Epithelial cell of prostate (primary cell): ENCODE measurements at places on chromosomes 4 and X.

DNA sequence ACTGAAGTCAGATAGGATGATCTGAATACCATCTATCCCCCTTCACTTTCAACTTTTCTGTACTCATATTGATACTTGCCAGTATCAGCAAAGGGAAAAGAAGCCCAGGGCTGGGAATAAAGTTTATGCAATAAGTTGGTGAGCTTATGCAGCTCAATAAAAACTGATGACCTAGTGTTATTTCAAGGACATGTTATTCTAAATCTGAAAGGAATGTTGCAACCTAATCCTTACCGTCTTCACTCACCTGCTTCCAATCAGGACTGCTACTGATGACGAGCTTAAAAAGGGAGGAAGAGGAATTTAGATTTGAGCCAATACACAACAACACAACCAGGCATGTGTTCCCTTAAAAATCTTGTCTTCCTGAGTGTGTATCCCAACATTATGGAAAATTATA, 419.9 kb downstream of the SPRY1 start:
- DNase-seq, result no peak

GRCh38 chrX:101257448-101258258, 33.5 kb downstream of the TAF7L start:
- DNase-seq, result no peak

DNA sequence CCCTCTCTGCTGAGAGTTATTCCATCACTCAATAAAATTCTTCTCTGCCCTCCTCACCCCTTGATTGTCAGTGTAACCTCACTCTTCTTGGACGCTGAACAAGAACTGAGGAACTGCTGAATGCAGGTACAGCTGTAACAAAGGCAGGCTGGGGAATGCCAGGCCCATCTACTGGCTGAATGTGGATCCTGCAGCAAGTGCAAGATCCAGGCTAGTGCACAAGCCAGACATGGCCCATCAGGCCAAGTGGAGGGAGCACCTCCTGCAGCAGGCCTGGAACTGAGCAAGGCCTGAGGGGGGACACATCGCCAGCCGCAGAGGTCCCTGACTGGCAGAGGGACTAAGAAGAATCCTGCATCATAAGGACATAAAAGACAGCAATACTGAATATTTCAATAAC, 411.8 kb upstream of the PCDH10 start:
- no peak for DNase-seq

DNA sequence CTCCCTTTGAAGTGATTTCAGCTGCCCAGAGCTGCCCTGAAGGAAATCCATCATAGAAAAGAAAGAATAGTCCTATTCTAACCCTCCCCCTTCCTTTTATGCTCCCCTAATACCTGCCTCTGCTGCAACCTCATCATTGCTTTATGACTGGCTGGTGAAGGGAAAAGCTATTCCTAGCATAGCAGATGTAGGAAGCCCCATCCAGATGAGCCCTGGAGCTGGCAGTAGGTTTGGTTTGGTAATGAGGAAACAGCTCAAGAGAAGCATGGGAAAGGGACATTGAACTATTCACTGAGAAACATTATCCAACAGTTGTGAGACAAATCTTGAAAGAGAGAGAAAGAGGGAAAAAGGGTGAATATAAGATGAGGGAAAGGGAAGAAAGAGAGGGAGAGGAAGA, 29.2 kb downstream of the ARSJ start:
- DNase-seq, result no peak

DNA sequence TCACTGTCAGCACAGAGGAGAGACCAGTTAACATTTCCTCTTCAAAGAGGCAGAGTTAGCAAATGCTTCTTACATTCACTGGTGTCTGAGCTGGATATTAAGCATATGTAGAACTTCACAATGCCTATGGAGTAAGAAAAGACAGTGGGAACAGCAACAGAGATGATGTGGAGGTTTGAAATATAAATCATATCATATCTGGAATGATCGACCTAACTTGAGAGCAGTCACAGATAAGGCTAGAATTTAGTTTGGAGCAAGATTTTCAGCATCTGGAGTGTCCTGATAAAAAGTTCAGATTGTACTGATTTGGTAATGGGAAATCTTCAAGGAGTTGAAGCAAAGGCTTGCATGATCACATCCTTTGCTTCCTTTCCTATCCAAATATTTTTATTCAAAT, 90.5 kb upstream of the ANKRD50 start:
- no peak for DNase-seq

- DNase-seq, result no peak
Measured at GRCh38 chr4:167623241-167623572, 388.9 kb upstream of the SPOCK3 start.

GRCh38 chr4:56659946-56660345, 21.1 kb downstream of the HOPX start:
- no peak for DNase-seq

GRCh38 chr4:141132709-141133145, 542 bp downstream of the RNF150 start:
- no peak for DNase-seq

- DNase-seq, result no peak
Measured at GRCh38 chr4:184286358-184286757, 68.7 kb upstream of the ENPP6 start.

GRCh38 chr4:51843309-51844152, 578 bp downstream of the DCUN1D4 start:
- no peak for DNase-seq

DNA sequence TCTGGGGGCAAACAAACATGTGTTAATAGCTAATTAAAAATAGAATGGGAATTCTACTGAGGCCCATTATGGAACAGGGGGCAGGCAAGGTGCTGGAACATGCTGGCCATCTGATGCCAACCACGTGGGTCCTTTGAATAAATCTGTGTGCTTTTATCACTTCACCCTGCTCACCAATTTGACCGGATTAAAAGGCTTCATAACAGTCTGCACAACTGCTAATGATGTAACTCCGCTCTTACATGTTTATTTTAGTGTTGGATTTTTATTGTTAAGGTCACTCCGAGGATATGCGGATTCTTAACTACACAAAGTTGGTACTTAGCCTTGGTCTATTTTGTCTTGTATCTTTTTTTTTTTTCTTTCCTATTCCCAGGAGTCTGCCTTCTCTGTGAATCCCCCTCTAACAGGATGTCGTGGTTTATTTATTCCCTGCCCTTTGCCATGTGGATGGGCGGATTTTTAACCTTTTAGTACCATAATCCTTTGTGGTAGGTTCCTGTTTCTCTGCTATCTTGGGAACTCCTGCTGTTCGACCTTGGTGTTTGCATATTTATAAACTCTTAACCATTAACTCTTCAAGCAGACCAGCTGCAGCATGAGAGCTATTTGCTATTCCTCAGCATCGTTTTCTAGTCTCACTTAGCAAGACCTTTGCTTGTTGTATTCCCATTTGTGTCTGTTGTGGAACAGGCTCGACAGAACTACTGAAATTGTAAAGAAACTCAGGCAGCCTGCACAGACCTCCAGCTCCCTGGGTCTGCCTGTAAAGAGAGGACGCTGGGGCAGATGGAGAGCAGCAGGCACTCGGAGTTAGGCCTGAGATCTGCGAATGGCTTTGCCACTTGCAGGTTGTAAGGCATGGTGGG, 38.0 kb downstream of the TRIM2 start:
- DNase-seq, result no peak

DNA sequence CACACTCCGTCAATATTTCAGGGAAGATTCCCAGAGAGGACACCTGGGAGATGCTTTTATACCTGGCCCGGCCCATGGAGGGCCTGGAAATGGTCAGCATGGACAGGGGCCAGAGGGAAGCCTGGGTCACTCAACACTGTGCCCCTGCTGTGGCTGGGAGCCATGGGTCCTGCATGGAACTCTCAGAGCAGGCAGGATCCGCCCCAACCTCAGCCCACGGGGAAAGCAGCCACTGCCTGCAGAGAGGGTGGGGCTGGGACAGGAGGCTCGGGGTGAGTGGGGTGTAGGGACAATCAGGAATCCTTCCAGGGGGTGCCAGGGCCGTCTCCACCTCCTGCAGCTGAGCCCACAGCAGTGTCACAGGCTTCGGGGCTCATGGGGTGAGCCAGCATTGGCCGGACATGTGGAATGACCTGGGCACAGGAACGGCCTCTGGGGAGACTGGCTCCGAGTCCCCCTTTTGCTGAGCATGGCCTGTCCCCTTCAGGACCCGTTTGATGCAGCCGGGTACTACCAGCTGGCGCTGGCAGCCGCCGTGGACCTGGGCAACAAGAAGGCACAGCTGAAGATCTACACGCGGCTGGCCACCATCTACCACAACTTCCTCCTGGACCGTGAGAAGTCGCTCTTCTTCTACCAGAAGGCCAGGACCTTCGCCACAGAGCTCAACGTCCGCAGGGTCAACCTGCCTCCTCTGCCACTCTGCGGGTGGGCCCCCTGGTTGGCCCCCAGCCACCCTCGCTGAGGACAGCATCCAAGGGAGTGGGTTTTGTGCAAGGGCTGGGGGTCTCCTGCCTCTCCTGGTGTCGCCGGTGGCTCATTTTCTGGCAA, 29.1 kb upstream of the HTRA3 start:
- DNase-seq, result no peak

DNA sequence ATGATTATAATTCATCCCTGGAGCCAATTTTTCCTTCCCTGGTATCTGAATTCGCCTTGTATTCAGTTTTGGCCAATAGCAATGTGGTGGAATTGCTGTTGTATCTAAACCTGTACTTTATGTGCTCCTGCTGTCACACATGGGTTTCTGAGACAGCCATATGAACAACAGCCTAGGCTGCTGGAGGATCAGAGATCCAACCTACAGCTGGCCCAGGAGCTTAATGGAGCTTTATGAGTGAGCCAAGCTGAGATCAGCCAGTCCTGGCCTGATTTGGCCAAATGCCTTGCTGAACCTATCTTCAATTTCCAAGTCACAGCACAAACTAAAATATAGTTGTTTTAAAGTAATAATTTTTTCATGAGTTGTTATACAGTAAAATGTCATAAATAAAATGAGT, 1071.5 kb downstream of the PCDH7 start:
- no peak for DNase-seq

GRCh38 chrX:22247169-22247568, 25.5 kb upstream of the CBLL2 start:
- DNase-seq, result no peak

GRCh38 chr4:188854436-188854835, 715.2 kb downstream of the TRIML1 start:
- DNase-seq, result no peak

GRCh38 chrX:51155157-51155556, 177.5 kb upstream of the NUDT10 start:
- no peak for DNase-seq

GRCh38 chr4:168212656-168213055, 105.9 kb downstream of the DDX60 start:
- DNase-seq, result no peak

DNA sequence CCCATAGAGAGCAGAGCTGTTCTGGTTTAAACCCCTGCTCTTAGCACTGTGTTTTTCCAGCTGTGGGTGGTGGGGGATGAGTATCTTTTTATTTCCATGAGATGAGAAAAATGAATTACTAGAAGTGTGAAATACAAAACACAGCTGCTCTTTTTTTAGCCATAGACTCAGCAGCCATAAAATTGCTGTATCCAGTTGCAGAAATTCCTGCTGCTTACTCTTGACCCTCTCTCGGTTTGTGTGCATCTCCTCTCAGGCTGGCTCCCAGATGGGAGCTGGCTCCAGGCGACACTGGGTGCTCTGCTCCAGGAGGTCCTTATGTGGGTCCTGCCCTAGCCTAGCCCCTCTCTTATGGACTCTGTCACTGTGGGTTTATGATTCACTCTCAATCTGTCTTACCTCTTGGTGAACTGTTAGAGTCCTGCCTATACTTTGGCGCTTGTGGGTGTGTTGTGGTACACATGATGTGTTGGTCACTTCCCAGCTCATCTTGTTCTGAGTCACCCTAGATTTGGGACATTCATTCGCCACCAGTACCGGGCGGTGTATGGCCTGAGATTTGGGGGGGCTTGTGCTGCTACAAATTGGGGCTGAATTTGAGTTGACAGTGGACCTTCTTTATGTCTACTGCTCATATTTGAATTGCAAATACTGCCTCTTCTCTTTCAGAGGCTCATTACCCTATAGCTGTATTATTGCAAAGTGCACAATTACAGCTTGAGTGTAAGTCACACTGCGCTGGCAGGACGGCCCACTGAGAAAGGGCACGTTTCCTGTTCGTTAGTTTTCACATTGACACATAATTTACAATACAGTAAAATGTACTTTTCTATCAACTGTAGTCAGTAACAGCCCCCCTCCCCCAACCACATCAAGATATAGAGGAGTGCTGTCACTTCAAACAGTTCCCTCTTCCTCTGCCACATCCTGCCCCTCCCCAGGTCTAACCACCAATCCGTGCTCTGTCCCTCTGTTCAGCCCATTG, 46.9 kb upstream of the MSANTD1 start:
- no peak for DNase-seq

DNA sequence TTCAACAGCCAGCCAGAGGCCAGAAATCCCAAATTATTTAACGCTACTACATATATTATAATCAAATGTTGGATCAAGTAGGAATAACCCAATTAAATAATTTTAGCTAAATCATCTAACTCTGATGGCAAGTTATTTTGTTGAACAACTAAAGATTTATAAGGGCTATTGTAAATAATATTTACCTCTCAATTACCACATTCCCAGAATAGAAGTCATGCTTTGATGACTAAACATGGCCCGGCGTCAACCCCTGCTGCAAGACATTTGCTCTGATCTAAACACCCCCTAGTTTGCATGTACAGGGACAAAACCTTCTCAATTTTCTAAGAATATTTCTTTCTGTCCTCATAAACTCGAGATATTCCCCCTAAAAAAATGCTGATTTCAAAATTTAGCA, 14.2 kb downstream of the VEGFC start:
- DNase-seq, result no peak

- no peak for DNase-seq
Measured at GRCh38 chr4:180521181-180521580, 1722.0 kb upstream of the TENM3 start.

GRCh38 chr4:106039796-106040195, 144.5 kb downstream of the NPNT start:
- DNase-seq, result no peak

DNA sequence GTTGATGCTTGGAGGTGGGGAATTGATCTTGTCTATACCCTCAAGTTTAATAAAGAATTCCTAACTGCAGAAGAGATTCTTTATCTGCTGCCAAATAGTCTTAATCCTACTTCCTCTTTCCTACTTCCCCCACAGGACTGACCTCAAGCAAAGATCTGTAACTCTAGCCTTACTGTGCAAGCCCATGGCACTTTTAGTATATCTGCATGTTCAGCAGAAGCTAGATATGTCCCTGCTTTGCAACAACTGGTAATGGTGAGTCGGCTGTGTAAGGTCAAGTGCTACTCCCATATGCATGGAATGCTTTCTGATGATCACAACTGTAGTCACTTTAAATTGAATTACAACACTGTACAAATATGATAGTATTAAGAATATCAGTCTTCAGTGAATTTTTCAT, 26.3 kb upstream of the PDS5A start:
- no peak for DNase-seq
